ENCODE measurements at places on chromosomes 16 and 17.
A peak's percentile ranks its signal among the peaks of the same experiment; 100 is the strongest.

- no peak for DNase-seq
These were observed 9.7 kb upstream of the BAHCC1 start for GRCh38 chr17:81385320-81386111.

GRCh38 chr16:20203272-20203671 lies 124.0 kb downstream of the GP2 start:
- DNase-seq = no peak

DNA sequence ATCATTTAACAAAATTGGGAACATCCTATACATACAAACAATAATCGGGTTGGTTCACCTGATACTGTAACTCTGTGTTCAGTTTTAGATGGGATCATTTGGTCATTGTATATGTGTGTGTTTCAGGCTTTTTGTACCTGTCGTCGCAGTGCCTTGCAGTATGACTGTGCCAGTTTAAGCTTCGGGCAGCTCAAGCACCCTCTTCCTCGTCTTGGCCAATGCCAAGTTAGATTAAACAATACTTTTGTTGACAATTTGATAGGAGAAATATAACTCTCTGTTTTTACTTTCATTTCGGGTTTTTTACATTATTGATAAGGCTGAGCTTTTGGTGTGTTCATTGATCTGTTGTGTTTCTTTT lies 37.0 kb upstream of the ARHGAP17 start:
- no peak for DNase-seq

DNA sequence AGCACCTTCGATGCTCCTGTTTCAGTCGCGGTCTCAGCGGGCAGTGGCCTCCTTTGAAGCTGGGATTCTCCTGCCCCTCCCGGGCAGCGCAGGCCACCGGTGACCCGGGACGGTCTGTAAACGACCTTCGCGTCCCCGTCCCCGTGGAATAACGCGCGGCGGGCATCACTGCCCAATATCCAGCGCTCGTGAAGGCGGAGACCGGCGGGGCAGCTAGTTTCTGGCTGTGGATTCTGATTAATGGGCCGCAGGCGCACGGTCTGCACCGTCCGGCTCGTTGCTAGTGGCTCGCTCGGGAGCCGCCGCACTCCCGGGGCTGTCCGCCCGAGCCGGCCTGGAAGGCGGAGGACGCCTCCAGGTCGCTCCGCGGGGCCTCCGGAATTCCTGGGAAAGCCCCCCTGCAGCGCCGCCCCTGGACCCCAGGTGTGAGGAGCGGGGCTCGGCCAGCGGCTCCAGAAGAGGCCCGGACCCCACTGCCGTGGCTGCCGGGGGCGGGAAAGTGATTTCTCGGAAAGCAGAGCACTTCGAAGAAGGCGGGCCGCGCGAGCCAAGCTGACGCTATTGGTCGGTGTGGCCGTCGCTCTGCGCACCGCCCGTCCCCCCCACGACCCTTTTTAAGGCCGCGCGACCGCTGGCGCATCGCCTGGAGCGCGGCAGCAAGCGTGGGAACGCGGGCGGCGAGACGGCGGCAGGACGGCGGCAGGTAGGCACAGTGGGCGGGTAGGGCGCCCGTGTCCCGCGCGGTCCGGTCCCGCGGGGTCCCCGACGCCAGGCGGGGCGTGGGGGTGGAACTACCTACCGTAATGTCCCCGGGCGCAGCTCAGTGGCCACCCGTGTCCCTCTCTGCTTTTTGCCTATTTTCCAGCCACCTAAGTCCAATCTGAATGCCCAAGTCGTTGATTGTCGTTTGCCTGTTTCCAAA lies at the start of gene IRF8:
TSS of gene IRF8 (plus strand) at position 642 of the 922 bp plus-strand sequence. CDS start 3,854 bp downstream, outside the sequence.
- DNase-seq = peak; percentile 17

DNA sequence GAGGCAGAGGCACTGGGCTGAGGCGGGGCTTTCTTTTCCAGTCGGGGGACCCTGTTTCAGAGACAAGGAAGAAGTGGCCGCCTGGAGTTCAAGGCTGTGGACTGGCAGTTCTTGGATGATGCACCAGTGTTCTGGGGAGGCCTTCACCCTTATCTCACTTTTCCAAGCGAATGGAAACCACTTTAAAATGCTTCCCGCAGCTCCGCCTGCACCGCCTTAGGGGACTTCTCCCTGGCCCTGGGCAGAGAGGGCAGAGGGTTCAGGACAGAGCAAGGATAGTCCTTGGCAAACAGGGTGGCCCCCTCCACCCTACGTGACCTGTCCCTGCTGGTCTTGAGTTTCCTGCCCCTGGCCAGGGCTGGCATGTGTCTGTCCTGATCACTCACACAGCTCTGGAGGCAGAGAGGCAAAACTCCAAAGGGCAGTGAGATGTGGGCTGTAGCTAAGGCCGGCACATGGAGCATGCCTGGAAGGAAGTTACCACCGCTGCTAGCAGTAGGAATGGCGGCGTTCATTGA lies 20.6 kb downstream of the RTN4RL1 start:
- DNase-seq = no peak

DNA sequence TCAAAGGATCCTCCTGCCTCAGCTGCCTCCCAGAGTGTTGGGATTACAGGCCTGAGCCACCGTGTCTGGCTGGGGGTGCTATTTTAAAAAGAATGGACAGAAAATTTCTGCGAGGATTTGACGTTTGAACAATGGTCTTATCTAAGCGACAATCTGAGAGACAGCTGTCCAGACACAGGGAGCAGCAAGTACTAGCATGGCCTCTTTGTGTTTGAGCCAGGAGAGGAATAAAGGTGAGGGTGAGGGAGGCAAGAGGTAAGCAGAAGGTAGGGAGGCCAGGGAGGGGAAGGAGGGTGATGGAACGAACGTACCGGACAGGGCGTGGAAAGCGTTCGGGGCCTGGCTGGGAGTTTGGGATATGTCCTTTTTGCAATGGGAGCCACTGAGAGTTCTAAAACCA lies 59.2 kb downstream of the PITPNC1 start:
- no peak for DNase-seq

- no peak for DNase-seq
These were observed 39.8 kb upstream of the RASD1 start for GRCh38 chr17:17535957-17536356.

DNA sequence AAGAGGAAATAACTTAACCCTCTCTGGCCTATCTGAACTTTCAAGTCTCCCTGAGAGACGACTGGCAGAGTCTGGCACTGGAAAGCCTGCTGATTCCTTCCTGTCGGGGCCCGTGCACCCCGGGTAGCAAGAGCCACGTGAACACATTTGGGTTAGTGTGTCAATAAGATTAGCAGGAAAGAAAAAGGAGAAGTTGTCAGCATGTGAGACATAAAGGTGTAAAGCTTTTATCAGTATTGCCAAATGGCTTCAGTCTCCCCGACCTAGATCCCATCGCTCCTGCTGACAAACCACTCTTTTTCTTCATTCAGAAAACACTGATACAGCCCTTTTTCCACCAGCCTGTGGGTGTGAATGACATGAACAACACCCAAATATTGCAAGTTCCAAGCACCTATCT lies 74.4 kb downstream of the CCT6B start:
- DNase-seq = no peak

DNA sequence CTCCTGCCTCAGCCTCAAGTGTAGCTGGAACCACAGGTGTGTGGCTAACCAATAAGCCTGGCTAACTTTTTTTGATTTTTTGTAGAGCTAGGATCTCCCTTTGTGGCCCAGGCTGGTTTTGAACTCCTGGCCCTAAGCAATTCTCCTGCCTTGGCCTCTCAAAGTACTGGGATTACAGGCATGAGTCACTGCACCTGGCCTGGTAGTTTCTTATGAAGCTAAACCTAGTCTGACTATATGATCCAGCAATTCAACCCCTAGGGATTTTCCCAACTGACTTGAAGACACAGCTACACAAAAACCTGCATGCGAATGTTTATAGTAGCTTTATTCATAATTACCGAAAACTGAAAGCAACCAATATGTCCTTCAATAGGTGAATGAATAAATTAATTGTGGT lies 176.2 kb upstream of the IRX3 start:
- no peak for DNase-seq

- no peak for DNase-seq
These were observed 68.8 kb downstream of the LYRM1 start for GRCh38 chr16:20969386-20969785.

DNA sequence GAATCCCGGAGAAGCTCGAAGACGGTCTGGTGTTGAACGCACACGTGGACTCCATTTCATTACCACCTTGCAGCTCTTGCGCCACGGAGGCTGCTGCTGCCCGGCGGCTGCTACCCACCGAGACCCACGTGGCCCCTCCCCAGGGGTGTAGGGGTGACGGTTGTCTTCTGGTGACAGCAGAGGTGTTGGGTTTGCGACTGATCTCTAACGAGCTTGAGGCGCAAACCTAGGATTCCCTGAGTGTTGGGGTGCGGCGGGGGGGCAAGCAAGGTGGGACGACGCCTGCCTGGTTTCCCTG lies 1.7 kb upstream of the CBX4 start:
- no peak for DNase-seq

GRCh38 chr16:86126891-86127290 lies 227.9 kb downstream of the IRF8 start:
- DNase-seq = no peak

DNA sequence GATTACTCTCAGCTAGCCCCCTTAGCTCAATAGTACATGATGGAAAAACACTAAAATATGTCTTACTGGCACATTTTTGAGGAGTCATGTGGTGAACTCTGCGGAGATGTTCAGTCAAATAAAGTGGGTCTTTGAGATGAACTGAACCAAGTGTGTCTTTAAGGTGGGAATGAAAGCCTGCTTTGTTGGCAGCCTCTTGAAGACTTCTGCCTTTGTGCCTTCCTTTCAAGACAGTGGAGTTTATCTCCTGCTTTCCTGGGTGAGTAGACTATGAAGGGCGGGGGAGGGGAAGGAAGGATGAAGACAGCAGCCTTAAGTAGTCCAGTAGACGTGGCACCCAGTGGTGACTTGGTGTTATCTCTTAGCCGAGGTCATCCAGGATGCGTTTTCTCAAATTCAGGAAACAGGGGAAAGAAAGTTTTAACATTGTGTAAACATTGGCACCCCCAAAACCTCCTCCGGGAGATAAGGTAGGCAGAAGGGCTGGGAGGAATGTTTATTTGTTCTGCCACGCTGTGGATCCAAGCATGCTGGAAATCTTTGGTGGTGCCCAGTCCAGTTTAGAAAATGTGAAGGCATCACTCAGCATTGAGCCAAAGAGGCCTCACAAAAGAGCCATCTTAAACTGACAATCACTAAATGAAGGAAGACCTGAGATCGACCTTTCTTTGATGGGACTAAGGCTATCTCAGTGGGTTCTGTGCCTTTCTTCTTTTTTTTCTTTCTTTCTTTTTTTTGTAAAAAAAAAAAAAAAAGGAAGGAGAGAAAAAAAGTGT lies 220.6 kb downstream of the FTO start:
- no peak for DNase-seq

- no peak for DNase-seq
These were observed 57.0 kb downstream of the FOXL1 start for GRCh38 chr16:86635176-86635876.

- no peak for DNase-seq
These were observed 10.0 kb downstream of the CMC2 start for GRCh38 chr16:80996688-80997138.

DNA sequence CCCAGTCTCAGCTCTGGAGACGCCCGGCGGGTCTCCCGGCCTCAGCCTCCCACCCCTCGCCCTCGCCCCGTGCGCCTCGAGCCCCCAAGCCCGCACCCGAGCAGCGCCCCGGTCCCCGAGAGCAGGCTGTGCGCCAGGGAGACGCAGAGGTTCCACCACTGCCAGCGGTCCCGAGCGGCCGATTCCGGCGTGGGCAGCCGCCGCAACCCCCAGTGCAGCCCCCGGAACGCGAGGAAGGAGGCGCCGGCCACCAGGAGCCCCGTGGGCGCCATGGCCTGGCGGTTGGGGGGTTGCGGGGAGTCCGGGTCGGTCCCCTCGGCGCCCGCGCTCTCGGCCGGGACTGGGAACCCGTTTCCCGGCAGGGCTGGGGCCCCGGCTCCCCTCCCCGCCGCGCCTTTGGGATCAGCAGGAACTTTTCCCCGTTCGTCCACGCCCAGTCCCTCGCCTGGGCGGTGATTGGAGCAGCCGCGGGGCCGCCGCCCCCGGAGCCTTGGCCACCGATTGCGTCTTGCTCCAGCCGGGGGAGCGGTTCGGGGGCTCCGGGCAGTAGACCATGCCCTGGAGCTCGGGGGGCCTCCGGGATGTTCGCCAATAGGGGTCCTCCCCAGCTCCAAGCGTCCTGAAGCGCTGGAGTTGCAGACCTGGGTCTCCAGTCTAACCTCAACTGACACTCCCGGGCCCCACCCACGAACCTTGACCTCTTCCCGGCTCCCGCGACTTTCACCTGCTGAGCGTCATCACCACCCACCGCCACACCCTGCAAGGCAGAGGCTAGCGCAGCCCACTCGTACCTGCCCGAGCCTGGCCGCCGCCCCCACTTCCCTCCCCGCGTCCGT lies at the start of gene TLCD2:
TSS of gene TLCD2 (minus strand) at position 407 of the 836 bp plus-strand sequence. CDS start at position 272, 135 bp downstream.
- DNase-seq = no peak

- no peak for DNase-seq
These were observed 43.5 kb downstream of the GPRC5B start for GRCh38 chr16:19841184-19841583.

DNA sequence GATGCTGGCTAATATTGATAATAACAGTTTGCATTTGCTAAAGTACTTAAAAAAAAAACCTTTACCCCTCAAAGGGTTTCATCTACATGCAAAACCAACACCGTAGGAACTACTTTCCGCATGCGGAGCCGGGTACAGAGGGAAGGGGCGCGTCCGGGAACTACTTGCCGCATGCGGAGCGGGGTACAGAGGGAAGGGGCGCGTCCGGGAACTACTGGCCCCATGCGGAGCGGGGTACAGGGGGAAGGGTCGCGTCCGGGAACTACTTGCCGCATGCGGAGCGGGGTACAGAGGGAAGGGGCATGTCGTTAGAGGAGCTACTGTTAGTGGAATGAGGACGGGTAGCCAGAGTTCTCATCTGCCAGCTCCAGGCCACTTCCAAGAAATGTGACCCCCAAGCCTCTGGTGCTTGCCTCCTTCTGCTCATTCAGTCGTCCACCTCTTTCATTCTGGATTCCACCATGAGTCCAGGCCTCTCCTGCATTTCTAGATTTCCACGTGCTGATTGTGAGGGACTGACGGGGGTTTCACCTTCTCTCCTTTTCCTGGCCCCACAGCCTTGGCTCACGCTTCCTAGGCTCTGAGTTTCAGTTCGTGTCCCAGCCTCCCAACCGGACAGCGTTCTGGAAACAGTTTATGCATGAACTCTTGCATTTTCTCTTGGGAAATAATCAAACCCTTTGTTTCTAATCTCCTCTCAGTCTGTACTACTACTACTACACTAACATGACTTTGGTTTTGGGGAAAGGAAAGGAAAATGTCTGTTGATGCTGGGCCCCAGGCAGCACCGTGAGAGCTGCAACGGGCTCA lies 26.9 kb downstream of the MINK1 start:
- DNase-seq = no peak

Data from stimulated activated CD4-positive, alpha-beta T cell treated with anti-CD3 and anti-CD28 coated beads, Interleukin-1b, Interleukin-23, amount 100 ng/mL, for 1 hour (primary cell).